ENCODE measurements at places on chromosomes 6 and 20. TPM values are rescaled to one million over a fixed set of nuclear protein-coding genes. Genes with fewer than 3 reads are reported as not detected.

DNA sequence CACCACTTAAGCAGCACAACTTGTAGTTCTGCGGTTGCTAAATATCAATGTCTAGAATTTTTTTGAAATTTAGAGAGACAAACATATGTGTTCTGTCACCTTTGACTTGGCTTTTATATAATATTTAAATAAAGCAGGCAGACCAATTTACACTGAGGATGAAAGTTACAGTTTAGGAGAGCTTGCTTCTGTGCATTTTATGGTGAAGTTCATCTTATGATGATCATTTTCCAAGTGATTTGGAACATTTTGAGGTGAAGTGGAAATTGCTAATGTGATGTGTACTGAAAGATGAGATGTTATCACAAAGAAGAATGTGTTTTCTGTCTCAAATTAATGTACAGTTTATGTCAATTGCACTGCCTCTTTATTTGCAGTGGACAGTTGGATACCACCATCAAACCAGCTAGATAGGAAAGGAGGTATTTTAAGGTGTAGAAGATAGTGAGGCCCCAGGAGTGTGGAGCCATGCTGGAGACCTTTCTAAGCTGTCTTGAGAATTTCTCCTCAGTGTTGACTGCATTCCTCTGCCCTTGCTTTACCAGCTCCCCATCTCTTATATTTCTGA is 461.9 kb downstream of the UTRN start:
- no peaks in the 10 kb centered on the region for H3K4me1 ChIP-seq
- no peak overlapping the region for H3K4me3 ChIP-seq
- no peak overlapping the region for H3K27ac ChIP-seq
- no peaks in the 10 kb centered on the region for H3K27me3 ChIP-seq

GRCh38 chr6:100105138-100105537 is 111.1 kb upstream of the MCHR2 start:
- DNase-seq, result no peak
- no peaks in the 10 kb centered on the region for H3K4me1 ChIP-seq
- no peaks in the 10 kb centered on the region for H3K36me3 ChIP-seq

DNA sequence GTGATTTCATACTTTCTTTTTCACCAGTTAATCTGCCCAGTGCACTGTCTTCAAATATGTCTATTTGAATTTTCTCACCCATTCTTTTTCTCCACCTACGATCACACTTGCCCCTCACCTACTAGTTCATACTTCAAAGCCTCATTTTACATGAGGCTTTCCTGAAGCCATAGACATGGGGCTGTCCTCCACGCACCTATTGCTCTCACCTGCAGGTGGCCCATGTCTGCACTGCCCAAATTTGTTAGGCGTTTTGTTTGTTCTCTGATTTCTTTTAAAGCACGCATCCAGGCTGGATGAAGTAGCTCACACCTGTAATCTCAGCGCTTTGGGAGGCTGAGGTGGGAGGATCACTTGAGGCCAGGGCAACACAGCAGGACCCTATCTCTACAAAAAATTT is 106.8 kb upstream of the RIPOR2 start:
- no peaks in the 10 kb centered on the region for H3K27me3 ChIP-seq
- no peak for DNase-seq
- H3K27ac ChIP-seq, result no peak overlapping the region
- H3K4me1 ChIP-seq, result no peaks in the 10 kb centered on the region
- H3K36me3 ChIP-seq, result no peaks in the 10 kb centered on the region

DNA sequence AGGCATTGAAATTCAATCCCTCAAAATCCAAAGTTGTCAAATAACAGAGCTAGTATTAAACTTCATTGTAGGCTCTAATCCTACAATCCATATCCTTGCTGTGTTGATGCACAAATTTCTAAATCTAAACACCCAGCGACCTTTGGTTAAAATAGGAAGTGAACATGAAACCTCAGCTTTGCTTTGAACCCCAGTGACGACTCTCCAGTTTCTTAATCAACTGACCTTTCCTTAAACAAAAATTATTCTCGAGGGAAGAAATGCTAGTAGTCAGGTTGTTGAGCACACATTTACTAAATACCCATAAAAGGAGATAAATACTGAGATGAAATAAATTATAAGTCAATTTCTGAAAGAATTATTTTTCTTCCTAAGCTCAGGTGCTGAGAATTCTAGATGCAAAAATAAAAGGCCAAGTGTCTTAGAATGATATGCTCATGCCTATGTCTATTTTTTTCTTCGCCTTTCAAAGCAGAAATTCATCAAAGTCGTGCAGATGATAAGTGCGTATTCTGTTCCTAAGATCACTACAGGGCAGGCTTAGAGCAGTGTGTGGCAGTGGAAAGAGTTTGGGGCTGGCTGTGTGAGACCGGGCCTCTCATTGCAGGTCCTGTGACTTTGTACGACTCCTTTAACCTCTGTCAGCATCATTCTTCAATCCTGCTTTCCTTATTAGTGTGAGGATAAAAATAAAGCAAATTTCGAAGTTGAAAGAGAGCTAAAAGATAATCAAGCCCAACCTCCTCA is 208.7 kb downstream of the PRL start:
- no peak overlapping the region for H3K27ac ChIP-seq
- no peak for DNase-seq
- H3K27me3 ChIP-seq, result no peaks in the 10 kb centered on the region
- H3K4me1 ChIP-seq, result no peaks in the 10 kb centered on the region
- H3K36me3 ChIP-seq, result no peaks in the 10 kb centered on the region

DNA sequence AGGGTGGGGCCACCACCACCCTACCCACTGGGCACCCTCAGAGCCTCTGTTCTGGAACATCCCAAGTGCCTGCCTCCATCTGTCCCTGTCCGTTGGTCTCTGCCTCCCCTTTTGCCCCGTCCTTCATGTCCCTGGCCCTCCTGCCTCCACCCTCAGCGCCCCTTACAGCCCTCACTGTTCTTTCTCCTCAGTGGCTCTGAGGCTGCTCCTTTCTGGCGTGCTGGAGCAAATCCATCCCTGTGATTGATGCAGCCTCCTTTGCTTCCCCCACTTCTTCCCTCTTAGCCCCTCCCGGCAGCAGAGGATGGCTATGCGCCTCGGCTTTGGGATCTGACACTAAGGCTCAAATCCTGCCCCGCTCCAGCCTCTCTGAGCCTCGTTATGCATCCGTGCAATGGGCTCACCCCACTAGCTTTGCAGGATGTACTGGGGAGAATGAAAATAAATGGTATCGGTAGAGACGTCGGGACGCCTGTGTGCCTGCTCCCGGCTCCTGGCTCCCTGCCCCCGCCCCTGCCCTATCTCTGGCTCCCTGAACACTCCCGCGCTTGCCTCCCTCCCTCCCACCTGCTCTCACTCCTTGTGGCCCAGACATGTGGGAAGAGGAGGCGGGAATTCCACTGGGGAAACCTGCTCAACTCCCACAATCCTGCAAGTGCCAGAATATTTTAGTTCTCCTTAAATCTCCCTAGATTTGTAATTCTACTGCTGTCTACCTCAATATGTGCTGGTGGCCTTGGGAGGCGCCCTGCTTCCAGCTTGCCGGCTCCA is 13.1 kb downstream of the VSTM2L start:
- peaks cover 71% of the 10 kb centered on the region for H3K27me3 ChIP-seq
- H3K4me3 ChIP-seq, result no peak overlapping the region
- no peaks in the 10 kb centered on the region for H3K4me1 ChIP-seq
- H3K36me3 ChIP-seq, result no peaks in the 10 kb centered on the region

- DNase-seq, result no peak
- H3K36me3 ChIP-seq, result no peaks in the 10 kb centered on the region
- H3K4me3 ChIP-seq, result no peak overlapping the region
- no peaks in the 10 kb centered on the region for H3K27me3 ChIP-seq
- H3K27ac ChIP-seq, result no peak overlapping the region
Measured at GRCh38 chr6:10268611-10269310, 146.1 kb downstream of the TFAP2A start.

DNA sequence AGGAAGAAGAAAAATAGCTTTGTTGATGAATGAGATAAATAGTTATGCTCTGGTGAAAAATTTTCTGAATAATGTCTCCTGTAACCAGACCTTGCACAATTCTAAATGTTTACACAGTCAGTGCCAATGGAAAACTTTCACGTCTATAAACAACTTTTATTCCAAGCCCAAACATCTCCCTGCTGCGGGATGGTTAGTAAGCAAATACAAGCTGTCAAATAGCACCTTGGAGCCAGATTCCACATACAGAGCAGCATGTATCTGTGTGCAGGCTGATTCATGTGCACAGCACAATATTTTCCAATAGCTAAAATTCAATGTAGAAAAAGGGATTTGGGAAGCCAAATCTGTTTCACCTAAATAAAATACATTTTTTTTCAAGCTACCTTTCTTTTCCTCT is 813.3 kb downstream of the HACE1 start:
- no peaks in the 10 kb centered on the region for H3K4me1 ChIP-seq
- H3K27ac ChIP-seq, result no peak overlapping the region
- no peak for DNase-seq
- no peaks in the 10 kb centered on the region for H3K27me3 ChIP-seq

GRCh38 chr6:135440087-135440792 is 57.3 kb downstream of the AHI1 start:
- no peaks in the 10 kb centered on the region for H3K27me3 ChIP-seq
- no peak overlapping the region for H3K4me3 ChIP-seq
- no peak for DNase-seq
- no peaks in the 10 kb centered on the region for H3K36me3 ChIP-seq
- H3K4me1 ChIP-seq, result no peaks in the 10 kb centered on the region
- no peak overlapping the region for H3K27ac ChIP-seq

GRCh38 chr20:59121714-59122565 is 41.7 kb upstream of the ZNF831 start:
- no peaks in the 10 kb centered on the region for H3K4me1 ChIP-seq
- H3K4me3 ChIP-seq, result no peak overlapping the region
- no peak for DNase-seq
- no peaks in the 10 kb centered on the region for H3K27me3 ChIP-seq

- no peak for DNase-seq
- no peak overlapping the region for H3K27ac ChIP-seq
- H3K4me3 ChIP-seq, result no peak overlapping the region
- H3K4me1 ChIP-seq, result no peaks in the 10 kb centered on the region
- no peaks in the 10 kb centered on the region for H3K36me3 ChIP-seq
Measured at GRCh38 chr6:52642368-52642767, 28.5 kb upstream of the TMEM14A start.

The ZDHHC14 gene
- 5.9 TPM for total RNA-seq

The CHRNA4 gene
- not detected for total RNA-seq

The JPH2 gene
- 18.3 TPM for total RNA-seq

The SAPCD1 gene
- not detected for total RNA-seq

The PTK7 gene
- 0.33 TPM for total RNA-seq

The TBCC gene
- total RNA-seq, result 40.8 TPM

The RAB44 gene
- not detected for total RNA-seq

The MOG gene
- not detected for total RNA-seq

The PKIB gene
- total RNA-seq, result 0.92 TPM

The HLA-DRB1 gene
- 22.9 TPM for total RNA-seq

Measured in gastrocnemius medialis (tissue), 4 donors.